ENCODE measurements at places on chromosomes 6 and 20. TPM values are rescaled to one million over a fixed set of nuclear protein-coding genes. Genes with fewer than 3 reads are reported as not detected.

DNA sequence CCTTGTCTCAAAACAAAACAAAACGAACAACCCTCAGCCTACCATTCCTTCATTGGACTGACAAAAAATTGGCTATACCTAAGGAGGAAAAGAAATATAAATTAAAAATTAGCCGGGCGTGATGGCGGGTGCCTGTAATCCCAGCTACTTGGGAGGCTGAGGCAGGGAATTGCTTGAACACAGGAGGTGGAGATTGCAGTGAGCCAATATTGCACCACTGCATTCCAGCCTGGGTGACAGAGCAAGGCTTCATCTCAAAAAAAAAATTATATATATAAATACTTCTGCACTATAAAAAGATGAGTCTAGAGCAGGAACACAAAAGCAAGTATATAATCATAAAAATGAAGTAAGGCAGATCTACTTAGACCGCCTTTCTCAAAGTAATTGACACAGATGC lies 109.8 kb downstream of the CRYBG1 start:
- DNase-seq = no peak

DNA sequence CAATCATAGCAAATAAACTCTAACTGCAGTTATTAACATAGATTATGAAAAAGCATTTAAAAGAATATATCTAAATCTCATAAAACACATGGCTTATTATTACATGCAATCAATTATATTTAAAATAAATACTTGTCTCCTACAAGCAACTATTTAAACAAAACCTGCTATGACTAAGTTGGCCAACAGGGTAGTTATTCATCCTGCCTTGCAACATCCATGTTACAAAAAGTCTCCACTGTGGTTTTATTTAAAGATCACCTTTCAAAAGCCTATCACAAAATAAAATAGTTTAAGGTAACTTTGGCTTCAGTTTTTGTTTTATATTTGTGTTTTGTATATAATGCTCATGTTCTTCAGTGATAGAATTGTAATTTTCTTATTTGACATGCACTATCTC lies 1127.0 kb upstream of the MAP3K7 start:
- peak; percentile 54 for DNase-seq

GRCh38 chr20:57958050-57958420 lies 248.2 kb upstream of the PMEPA1 start:
- DNase-seq = no peak

- DNase-seq = no peak
These were observed 11.8 kb upstream of the IL22RA2 start for GRCh38 chr6:137185290-137185689.

The DLK2 gene
- total RNA-seq = 49.9 TPM

DNA sequence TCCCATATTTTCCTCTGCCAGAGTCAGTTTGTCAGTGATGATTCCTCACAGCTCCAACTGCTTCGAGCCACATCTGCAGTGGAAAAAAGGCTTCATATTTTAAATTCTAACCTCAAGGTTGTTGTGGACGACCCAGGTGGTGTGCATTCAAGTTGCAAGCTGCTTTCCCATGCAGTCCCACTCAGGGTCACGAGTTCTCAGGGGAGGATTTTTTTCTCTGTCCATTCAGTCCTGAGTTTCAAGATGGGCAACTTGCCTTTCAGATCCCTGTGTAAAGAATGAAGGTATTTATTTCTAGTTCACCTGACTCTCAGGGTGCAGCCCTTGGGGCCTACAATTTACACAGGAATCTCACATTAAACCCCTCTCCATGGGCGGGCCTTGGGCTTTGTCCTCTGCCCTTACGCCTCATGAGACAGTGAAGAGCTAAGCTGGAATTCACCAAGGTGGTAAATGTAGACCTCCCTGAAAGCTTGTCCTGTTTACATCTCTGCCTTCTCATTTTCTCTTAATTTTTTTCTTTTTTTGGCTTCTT lies 65.9 kb downstream of the TPD52L1 start:
- no peak for DNase-seq

All from mammary epithelial cell (primary cell).